ENCODE measurements at places on chromosomes 1 and 21.

- DNase-seq: no peak
Measured at GRCh38 chr1:45566722-45567121, 16.1 kb downstream of the AKR1A1 start.

GRCh38 chr21:14956807-14957206 lies 108.0 kb downstream of the NRIP1 start:
- no peak for DNase-seq

- no peak for DNase-seq
Measured at GRCh38 chr1:46370214-46370633, 23.9 kb upstream of the FAAH start.

- DNase-seq: no peak
Measured at GRCh38 chr1:35660581-35661473, 19.5 kb upstream of the PSMB2 start.

- DNase-seq: no peak
Measured at GRCh38 chr1:158324395-158324794, 6.9 kb downstream of the CD1B start.

- DNase-seq: no peak
Measured at GRCh38 chr1:1847890-1848289, 43.0 kb downstream of the GNB1 start.

GRCh38 chr1:9852410-9853248 lies 28.9 kb upstream of the CLSTN1 start:
- DNase-seq: no peak

DNA sequence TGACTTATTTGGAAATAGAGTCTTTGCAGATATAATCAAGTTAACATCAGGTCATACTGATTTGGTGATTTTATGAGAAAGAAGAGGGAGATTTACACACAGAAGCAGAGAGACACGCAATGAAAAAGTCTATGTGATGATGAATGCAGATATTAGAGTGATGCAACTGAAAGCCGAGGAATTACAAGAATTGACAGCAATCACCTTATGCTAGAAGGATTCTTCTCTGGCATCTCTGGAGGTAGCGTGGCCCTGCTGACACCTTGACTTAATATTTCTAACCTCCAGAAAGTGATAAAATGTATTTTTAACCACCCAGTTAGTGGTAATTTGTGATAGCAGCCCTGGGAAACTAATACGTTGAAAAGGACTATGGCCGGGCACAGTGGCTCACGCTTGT lies 14.2 kb upstream of the CFH start:
- no peak for DNase-seq

DNA sequence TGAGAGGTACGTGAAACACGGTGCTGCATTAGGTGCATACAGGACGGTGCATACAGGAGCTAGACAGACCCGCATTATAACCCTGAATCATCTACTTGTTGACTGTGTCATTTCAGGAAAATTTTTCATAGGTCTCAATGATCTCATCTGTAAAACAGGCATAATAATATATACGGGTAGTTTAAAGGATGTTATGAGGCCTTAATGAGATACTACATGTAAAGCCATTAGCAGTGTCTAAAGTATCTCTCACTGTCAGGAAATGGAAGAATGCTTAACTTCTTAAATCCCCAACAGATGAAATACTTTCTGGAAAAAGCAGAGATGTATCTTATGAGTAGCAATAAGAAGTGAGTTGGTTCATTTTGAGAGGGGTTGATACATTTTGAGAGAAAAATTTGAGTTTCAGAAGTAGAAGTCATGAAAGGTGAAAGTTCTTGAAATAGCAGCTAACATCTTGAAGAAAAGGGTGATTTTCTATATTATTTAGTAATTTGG lies 669.6 kb downstream of the PTPRC start:
- no peak for DNase-seq

GRCh38 chr1:218942431-218942830 lies 231.2 kb upstream of the LYPLAL1 start:
- no peak for DNase-seq

- no peak for DNase-seq
Measured at GRCh38 chr1:44617703-44618029, 56.6 kb downstream of the TMEM53 start.

DNA sequence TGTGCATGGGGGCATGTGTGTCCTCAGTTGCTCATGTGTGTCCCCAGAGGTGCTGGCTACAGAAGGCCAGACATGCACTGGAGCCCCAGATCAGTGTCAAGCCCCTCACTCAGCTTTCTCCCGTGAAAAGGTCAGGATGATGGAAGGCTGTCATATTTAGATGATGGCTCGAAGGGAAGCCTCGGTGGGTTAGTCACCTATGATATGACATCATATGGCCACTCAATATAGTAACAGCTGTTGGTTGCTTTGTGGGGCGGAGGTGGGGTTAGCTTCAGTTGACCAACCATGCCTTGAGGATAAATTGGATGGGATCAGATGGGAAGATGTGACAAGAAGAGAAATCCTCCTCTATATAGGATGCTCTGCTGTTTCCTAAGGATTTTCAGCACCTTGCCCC lies 43.5 kb upstream of the ATF3 start:
- DNase-seq: no peak

- no peak for DNase-seq
Measured at GRCh38 chr1:68181165-68181556, 51.2 kb downstream of the WLS start.

- DNase-seq: no peak
Measured at GRCh38 chr1:4425892-4426291, 228.5 kb upstream of the AJAP1 start.

DNA sequence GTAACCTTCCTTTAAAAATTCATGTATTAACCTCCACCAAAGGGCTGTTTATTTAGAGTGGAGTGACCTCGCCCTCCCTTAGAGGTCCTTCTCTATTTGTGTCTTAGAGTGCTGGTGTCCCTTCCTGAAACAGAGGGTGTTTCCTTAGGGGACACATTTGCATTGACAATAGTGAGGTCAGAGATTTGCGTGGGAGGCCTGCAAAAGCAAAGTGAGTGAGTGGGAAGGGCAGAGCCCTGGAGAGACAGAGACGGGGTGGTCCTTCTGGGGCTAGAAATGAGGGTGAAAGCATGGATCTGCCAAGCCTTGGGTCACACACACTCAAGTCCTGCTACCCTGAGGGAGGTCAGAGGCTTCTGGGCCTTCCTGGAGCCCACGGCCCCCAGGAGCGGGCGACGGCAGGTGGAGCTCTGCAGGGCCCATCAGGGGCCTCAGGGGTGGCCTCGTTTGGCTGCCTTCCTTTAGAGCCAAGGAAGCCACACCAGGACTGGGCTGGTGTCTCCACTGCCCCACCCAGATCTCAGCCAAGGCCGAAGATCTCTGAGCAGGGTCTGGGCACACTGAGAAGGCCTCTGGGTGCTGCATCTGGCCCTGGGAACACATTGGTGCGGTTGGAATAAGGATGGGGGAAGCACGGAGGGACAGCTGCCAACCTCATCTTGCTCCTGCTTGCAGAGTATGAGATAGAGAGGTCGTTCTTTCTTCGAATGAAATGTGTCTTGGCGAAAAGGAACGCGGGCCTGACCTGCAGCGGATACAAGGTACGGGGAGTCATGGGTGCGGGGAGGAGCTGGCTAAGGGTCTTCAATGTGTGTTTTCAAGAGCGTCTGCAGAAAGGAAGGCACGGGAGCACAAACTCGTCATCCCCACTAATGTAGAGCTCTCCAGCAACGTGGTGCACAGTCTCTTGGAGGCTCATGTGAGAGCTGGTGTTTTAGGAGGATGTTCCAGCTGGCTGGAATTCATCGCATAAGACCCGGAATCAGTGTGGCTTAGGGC lies 23.8 kb downstream of the SIM2 start:
- no peak for DNase-seq

- DNase-seq: no peak
Measured at GRCh38 chr1:67583462-67583950, 101.5 kb upstream of the GADD45A start.

DNA sequence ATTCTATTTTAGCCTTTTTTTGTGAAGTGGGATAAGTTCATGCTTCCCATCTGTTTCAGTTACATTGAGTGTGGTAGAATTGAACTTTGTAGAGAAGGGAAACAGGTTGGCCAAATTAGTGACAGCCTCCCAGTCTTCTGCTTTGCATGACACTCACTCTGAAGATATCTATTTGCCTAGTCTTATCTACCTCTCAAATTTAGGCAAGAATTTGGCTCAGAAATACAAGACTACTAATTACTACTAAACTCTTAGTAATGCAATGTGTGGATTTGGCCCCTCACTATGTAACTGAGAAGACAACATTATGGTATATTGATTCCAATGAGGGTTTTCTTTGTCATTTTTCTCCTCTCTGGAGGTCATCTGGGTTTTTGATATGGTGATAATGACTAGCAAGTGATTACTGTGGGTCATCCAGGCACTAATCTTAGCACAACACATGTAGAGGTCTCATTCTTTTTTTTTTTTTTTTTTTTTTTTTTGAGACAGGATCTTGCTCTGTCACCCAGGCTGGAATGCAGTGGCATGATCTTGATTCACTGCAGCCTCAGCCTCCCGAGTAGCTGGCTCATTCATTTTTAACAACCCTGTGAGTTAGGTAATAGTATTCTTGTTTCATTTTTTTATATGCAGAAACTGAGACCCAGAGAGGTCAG lies 6.3 kb downstream of the FAM20B start:
- DNase-seq: no peak

DNA sequence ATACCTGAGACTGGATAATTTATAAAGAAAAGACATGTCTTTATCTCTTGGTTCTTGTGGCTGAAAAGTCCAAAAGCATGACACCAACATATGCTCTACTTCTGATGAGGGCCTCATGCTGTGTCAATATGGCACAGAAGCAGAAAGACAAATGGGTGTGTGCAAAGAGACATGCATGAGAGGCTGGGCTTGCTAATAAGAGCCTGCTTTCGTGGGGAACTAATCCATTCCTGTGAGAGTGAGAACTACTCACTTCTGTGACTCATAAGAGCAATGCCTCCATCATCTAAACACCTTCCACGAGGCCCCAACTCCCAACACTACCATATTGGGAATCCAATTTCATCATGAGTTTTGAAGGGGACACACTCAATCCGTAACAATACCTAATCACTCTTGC lies 340.0 kb upstream of the DUSP10 start:
- no peak for DNase-seq

DNA sequence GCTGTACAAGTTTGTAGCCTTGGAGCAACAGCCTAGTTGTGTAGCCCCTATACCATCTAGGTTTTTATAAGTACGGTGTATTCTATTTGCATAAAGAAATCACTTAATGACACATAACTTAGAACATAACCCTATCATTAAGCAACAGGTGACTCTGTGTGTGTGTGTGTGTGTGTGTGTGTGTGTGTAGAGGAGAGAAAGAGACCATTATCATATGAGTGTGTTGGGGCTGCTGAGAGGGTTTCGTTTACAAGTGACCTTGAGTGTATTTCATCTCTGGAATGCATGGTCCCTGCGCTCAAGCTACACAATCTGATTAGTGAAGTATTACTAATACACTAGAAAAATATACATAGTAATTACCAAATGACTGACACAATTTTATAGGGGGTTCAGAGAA lies 115.1 kb downstream of the RABGAP1L start:
- DNase-seq: no peak

GRCh38 chr1:178613271-178613945 lies 100.5 kb downstream of the TEX35 start:
- DNase-seq: no peak

GRCh38 chr1:110874324-110875215 lies 1.6 kb downstream of the CD53 start:
- no peak for DNase-seq

GRCh38 chr1:39827201-39827600 lies 38.5 kb upstream of the BMP8B start:
- DNase-seq: no peak

GRCh38 chr1:191519519-191519918 lies 638.7 kb upstream of the RGS18 start:
- DNase-seq: no peak

GRCh38 chr1:58249737-58250586 lies 296.6 kb downstream of the OMA1 start:
- DNase-seq: no peak

DNA sequence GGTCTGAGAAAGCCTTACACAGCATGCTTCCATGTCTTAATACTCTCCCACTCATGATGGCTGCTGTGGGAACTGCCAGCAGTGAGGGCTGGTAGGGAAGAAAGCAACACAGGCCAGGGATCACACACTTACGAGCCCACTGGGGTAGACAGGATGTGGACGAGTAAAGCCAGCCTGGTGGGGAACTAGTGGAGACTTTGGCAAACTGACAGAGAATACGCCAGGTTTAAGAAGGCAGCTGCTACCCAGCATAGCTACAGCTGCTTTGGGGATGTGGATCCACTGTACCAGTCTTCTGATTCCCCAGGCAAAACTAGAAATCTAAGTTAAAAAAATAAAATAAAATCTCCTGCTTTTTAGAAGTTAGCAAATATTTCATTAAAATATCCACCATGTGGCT lies 664.0 kb downstream of the SMYD3 start:
- no peak for DNase-seq

DNA sequence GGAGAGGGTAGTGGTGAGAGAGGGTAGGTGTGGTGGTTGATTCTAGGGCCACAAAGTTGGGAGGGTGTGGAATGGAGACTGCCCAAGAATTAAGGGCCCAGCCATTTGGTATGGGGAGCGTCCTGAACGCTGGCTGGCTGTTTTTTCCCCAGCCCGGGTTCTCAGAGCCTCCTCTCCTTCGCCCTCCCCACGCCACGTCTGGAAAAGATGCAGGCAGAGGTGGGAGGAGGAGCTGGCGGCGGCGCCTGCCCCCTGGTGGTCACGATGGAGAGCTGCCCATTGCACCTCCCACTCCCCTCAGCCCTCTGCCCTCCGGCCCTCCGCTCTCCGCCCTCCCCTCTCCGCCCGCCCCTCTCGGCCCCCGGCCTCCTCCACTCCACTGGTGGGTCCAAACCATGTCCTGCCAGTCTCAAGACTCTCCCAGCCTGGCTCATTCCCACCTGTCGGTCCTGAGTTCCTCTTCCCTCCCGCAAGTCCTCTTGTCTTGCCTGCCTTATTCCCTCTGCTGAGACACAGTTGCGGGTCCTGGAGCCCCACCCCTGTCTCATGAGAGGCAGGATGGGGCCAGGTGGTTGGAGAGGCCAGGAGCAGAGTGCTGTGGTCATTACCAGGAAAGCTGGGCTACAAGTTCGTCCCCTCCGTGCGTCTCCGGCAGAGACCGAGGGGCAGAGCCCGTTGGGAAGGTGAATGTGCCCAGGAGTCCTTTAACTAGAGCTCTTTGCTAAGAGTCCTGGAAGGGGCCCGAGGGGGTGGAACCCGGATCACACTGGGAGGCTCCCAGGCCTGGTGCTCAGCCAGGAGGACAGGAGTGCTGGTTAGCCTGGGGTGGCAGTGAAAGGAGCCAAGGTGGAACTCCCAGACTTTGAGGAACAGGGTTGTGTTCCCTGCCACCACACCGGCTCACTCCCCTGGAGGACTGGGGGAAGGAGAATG lies 22.6 kb downstream of the ETNK2 start:
- peak; percentile 54 for DNase-seq

DNA sequence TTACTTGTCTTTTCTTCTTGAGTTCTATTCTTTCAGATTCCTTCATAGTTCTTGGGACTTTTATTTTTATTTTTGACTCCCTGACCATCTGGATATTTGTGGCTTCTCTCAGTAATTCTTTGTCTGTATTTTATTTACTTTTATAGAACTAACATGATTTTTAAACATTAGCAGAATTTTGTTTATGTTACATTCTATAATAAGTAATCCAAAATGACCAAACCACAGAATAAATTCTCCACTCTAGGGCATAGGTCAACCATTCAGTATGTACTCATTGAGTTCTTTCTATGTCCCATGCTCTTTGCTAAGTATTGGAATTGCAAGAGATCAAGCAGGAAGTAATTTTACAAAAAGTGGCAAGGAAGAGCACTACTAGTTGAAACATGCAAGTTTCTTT lies 969.0 kb downstream of the TTLL7 start:
- DNase-seq: no peak

All from activated CD4-positive, alpha-beta T cell treated with anti-CD3 and anti-CD28 coated beads, Interleukin-2, amount 50 U/mL, for 1 hour (primary cell).